ENCODE measurements at places on chromosomes 3 and 15.

- H3K36me3 ChIP-seq, result no peaks in the 10 kb centered on the region
- H3K4me1 ChIP-seq, result no peaks in the 10 kb centered on the region
- no peak overlapping the region for H3K27ac ChIP-seq
- H3K4me3 ChIP-seq, result no peak overlapping the region
- no peaks in the 10 kb centered on the region for H3K27me3 ChIP-seq
Measured at GRCh38 chr15:76401285-76401684, 64.7 kb downstream of the ISL2 start.

DNA sequence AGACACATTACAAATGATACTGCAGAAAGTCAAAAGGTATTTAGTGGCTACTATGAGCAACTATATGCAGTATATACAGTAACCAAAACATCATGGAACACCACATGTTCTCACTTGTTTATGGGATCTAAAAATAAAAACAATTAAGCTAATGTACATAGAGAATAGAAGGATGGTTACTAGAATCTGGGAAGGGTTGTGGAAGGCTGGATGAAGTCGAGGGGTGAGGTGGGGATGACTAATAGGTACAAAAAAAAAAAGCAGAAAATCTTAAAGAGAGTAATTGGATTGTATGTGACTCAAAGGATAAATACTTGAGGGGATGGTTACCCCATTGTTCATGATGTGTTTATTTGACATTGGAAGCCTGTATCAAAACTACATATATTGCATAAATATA lies 848.8 kb upstream of the GBE1 start:
- H3K27me3 ChIP-seq, result no peaks in the 10 kb centered on the region
- no peak overlapping the region for H3K27ac ChIP-seq
- peaks cover 11% of the 10 kb centered on the region for H3K4me1 ChIP-seq
- H3K4me3 ChIP-seq, result no peak overlapping the region
- peaks cover 4% of the 10 kb centered on the region for H3K36me3 ChIP-seq
- DNase-seq, result no peak

DNA sequence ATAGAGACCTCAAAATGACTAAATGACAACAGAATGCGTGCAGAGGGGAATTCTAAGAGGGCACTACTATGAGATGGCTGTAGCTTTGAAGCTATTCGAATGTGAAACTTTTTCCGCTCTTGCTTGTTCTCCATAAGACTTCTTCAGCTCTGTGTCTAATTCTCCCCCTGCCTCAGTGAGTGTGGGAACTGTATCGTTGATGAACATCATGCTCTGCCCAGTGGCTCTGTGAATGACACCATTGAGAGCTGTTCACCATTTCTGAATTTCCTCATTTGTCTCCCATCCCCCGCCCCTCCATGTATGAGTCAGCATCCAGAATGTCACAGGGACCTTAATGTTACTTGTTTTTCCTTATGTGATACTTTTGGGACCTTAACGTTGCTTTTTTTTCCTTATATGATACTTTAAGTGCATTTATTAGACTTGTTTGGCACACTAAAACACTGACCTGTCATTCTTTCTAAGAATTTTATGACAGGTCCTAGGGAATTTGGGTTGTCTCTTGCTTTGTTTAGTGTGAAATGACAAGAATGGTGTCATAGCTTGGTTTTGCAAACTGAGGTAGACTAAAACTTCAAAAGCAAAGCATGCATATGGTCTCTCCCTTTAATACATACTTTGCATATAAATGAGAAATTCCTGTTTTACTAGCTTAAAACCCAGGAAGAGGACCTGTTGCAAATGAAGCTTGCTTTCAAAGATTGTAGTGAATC lies 99.6 kb downstream of the FNDC3B start:
- peaks cover 20% of the 10 kb centered on the region for H3K4me1 ChIP-seq
- no peak for DNase-seq
- H3K36me3 ChIP-seq, result no peaks in the 10 kb centered on the region
- H3K27ac ChIP-seq, result no peak overlapping the region
- no peaks in the 10 kb centered on the region for H3K27me3 ChIP-seq

DNA sequence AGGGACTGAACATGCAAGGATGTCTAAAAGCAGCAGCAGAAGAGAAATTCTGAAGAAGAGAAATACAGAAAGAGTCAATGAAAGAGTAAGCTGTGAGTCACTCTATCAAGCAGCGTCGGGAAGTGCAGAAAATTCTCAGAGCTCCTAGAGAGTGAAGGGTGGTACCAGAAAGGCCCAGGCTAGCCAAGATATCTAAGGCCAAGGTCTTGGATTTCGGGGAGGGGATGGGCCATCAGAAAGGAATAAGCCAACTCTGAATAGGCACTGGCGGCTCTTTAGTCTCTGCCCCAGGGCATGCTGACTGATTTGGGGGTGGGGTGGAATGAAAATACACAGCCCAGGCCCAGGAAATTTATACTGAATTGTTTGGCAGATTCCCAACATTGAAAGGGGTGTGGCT lies 70.8 kb downstream of the GPR156 start:
- DNase-seq, result no peak
- H3K4me1 ChIP-seq, result no peaks in the 10 kb centered on the region
- peaks cover 2% of the 10 kb centered on the region for H3K27me3 ChIP-seq

- no peak overlapping the region for H3K4me3 ChIP-seq
- no peak for DNase-seq
- H3K36me3 ChIP-seq, result no peaks in the 10 kb centered on the region
- H3K27ac ChIP-seq, result no peak overlapping the region
- H3K4me1 ChIP-seq, result peaks cover 3% of the 10 kb centered on the region
Measured at GRCh38 chr3:49668861-49669260, 5.3 kb upstream of the APEH start.

DNA sequence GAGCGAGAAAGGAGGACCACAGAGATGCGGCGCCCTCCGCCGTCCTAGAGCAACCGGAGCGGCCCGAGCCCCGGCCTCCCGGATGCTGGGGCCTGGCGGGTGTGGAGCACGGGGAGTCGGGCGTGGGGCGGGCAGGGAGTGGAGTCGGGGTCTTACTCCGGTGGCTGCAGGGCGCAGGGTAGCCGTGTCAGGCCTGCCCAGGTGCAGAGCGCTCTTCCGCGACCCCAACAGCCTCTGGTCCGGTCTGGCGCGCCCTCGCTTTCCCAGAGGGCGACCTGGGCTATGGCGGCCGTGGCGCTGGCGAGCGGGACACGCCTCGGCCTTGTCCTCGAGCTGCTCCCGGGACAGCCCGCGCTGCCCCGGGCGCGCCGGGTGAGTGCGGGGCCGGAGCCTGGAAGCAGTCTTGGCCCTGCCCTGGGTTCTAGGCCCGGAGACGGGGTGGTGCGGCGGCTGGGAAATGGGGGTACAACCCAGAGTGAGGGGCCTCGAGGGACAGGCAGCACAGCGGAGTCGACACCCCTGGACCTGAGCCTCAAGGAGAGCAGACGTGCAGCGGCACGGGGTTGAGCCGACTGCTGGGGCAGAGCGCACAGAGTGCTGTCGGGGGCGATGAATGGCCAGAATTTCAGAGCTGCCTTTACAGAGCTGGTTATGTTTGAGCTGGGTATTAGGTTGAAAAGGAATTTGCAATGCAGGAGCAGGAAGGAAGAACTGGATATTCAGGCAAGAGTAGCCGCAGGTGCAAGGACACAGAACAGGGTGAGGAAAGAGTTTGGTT lies at the start of gene ZNF662:
ZNF662 (plus strand) TSS at position 73 of the 778 bp plus-strand sequence. CDS start 1,973 bp downstream, outside the sequence.
- peak within 1 kb of the TSS; percentile 40 for H3K27ac ChIP-seq
- peak within 1 kb of the TSS; percentile 85 for H3K4me3 ChIP-seq
- H3K4me1 ChIP-seq, result peaks cover 6% of the 10 kb centered on the region
- peaks cover 9% of the 10 kb centered on the region for H3K27me3 ChIP-seq
- peak; percentile 58 for DNase-seq
- peaks cover 22% of the 10 kb centered on the region for H3K36me3 ChIP-seq

- no peak overlapping the region for H3K4me3 ChIP-seq
- no peak for DNase-seq
- H3K36me3 ChIP-seq, result no peaks in the 10 kb centered on the region
- no peaks in the 10 kb centered on the region for H3K27me3 ChIP-seq
- no peak overlapping the region for H3K27ac ChIP-seq
Measured at GRCh38 chr3:171439996-171440395, 20.2 kb downstream of the TNIK start.

GRCh38 chr3:116969646-116970045 lies 260.1 kb downstream of the TUSC7 start:
- no peak for DNase-seq
- no peak overlapping the region for H3K27ac ChIP-seq

DNA sequence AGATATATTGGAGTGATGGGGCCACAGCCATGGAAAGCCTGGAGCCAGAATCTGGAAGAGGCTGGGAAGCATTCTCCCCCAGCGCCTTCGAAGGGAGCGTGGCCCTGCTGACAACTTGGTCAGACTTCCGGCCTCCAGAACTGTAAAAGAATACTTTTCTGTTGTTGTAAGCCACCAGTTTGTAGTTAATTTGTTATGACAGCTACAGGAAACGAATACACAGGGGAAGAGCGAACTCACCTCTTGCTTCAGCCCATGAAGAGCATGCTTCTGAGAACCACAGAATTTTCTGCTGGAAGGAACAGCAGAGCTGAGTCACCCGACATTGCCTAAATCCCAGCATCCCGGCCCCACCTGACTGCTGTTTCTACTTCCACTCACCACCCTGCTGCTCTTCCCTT lies 501.7 kb downstream of the SHQ1 start:
- H3K36me3 ChIP-seq, result no peaks in the 10 kb centered on the region
- peaks cover 7% of the 10 kb centered on the region for H3K4me1 ChIP-seq
- no peak overlapping the region for H3K4me3 ChIP-seq
- no peak for DNase-seq
- H3K27me3 ChIP-seq, result peaks cover 9% of the 10 kb centered on the region
- H3K27ac ChIP-seq, result no peak overlapping the region

DNA sequence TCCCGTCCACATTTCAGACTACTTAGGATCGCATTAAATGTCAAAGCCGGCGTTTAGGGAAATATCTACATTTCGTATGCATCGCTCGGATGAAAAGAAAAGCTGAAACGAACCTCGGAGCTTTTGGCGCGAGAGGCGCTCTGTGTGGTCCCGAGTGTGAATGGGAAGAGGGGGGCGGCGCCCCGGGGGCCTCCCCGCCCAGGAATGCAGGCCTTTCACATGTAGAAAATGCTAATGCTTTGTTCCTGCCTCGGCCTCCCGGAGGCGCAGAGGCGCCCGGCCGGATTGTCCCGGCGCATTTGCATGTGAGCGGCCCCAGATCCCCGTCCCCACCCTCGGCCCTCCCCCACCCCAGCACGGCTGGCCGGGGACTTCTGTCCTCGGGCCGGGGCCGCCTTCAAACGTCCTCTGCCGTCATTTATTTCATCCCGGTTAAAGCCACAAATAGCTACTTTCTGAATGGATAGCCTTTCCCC lies 37.0 kb upstream of the TRIM71 start:
- no peaks in the 10 kb centered on the region for H3K27me3 ChIP-seq
- peaks cover 7% of the 10 kb centered on the region for H3K4me1 ChIP-seq
- peak overlapping the region; percentile 95 for H3K27ac ChIP-seq
- peak; percentile 83 for DNase-seq
- H3K4me3 ChIP-seq, result peak overlapping the region; percentile 88

GRCh38 chr3:149529099-149529498 lies 54.6 kb downstream of the TM4SF4 start:
- H3K27ac ChIP-seq, result no peak overlapping the region
- no peak for DNase-seq
- H3K36me3 ChIP-seq, result no peaks in the 10 kb centered on the region
- no peak overlapping the region for H3K4me3 ChIP-seq

DNA sequence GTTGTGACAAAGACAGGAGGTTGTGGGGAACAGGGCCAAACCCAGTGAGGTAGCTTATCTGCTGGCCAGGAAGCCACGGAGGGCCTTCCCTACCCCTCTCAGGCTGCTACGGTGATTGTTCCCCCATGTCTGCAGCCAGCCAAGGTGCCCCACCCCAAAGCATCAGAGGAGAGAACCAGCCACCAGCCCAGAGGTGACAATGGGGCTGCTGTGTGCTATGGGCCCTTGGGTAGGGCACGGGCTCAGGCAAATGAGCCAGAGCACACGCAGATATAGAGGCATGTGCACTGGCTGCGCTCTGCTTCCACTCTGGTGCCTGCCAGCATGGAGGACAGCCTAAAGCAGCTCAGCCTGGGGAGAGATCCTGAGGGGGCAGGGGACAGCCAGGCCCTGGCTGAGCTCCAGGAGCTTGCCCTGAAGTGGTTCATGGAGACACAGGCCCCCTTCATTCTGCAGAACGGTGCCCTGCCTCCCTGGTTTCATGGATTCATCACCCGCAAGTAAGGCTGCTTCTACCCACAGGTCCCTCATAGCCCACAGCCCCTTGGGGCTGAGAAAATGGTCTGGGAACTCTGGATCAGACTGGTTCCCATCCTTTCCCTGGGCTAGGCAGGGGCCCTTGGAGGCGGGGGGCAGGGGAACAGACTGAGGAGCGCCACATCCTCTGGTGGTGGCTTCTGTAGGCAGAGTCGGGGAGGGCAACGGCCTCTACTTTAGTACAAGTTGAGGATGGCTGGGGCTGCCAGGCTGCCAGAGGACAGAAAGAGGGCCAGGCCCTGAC lies at the start of gene SH2D7:
SH2D7 (plus strand) TSS at position 301 of the 781 bp plus-strand sequence; CDS start at position 325, 24 bp downstream.
- H3K4me1 ChIP-seq, result no peaks in the 10 kb centered on the region
- DNase-seq, result no peak
- H3K27me3 ChIP-seq, result peaks cover 4% of the 10 kb centered on the region
- no peaks in the 10 kb centered on the region for H3K36me3 ChIP-seq
- no peak within 1 kb of the TSS for H3K27ac ChIP-seq

- no peak overlapping the region for H3K4me3 ChIP-seq
- H3K4me1 ChIP-seq, result no peaks in the 10 kb centered on the region
- H3K27ac ChIP-seq, result no peak overlapping the region
- peaks cover 2% of the 10 kb centered on the region for H3K27me3 ChIP-seq
Measured at GRCh38 chr3:16309558-16309957, 44.5 kb downstream of the OXNAD1 start.

DNA sequence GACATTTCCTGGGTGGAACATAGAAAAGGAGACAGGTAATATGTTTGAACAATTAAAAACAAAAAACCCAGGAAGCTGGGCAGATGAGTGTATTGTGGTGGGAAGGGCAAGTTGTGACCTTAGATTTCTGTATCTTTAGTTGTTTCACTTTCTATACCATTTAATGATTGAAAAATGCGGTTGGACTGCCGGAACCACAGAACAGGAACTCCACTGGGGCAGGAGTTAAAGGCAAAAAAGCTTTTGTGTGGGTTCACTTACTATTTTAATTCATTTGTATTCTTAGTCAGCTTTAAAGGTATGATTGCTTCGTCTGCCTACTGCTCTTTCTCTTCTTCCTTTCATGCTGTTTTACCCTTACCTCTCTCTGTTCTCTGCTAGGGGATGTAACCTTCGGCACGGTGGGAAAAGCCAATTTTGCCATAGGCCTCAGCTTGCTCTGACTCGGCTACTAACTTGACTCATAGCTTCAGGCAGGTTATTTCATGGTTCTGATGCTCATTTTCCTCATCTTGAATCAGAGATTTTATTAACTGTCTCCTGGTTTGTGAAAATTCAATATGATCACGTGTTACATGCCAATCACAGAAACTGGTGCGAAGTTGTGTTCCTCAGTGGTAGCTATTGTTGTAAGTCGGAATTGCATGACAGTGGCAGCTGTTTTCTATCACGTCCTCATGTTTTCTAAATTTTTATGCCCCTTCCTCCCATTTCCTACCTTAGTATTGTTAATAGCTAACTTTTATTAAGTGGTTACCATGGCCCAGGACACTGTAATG lies 1.6 kb upstream of the MCTP2 start:
- DNase-seq, result no peak
- H3K27me3 ChIP-seq, result peaks cover 4% of the 10 kb centered on the region
- H3K36me3 ChIP-seq, result no peaks in the 10 kb centered on the region
- H3K4me1 ChIP-seq, result no peaks in the 10 kb centered on the region
- H3K4me3 ChIP-seq, result no peak overlapping the region
